ENCODE measurements at places on chromosomes 7 and 10. TPM values are rescaled to one million over a fixed set of nuclear protein-coding genes. Genes with fewer than 3 reads are reported as not detected.

GRCh38 chr10:34612446-34612845, 202.7 kb downstream of the PARD3 start:
- no peak for DNase-seq
- H3K27ac ChIP-seq = no peak overlapping the region
- no peaks in the 10 kb centered on the region for H3K36me3 ChIP-seq

- H3K36me3 ChIP-seq = no peaks in the 10 kb centered on the region
- no peak overlapping the region for H3K4me3 ChIP-seq
- DNase-seq = no peak
- H3K27ac ChIP-seq = no peak overlapping the region
- no peaks in the 10 kb centered on the region for H3K4me1 ChIP-seq
Observed at GRCh38 chr10:28845009-28845682, 167.8 kb downstream of the BAMBI start.

DNA sequence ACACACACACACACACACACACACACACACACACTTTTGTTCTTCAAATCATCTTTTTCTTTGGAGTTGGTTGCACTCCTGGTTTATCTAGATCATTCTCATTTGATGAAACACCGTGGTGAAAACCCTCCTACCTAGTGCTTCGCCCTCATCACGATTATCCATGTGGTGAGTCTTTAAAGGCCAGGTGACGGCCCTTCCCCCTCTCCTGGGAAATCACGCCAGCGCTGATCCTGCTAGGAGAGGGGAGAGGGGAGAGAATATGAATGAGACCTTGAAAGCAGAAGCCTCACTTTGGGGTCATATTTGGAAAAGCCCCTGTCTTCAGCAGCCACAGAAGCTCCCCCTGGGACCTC, 103.9 kb upstream of the LRRC4 start:
- H3K27me3 ChIP-seq = peaks cover 13% of the 10 kb centered on the region
- H3K36me3 ChIP-seq = peaks cover 3% of the 10 kb centered on the region
- peak overlapping the region; percentile 84 for H3K4me3 ChIP-seq

- no peak for DNase-seq
- no peaks in the 10 kb centered on the region for H3K4me1 ChIP-seq
- peaks cover 2% of the 10 kb centered on the region for H3K27me3 ChIP-seq
- H3K36me3 ChIP-seq = no peaks in the 10 kb centered on the region
- H3K4me3 ChIP-seq = no peak overlapping the region
- no peak overlapping the region for H3K27ac ChIP-seq
Observed at GRCh38 chr10:130040817-130041330, 69.8 kb downstream of the C10orf143 start.

DNA sequence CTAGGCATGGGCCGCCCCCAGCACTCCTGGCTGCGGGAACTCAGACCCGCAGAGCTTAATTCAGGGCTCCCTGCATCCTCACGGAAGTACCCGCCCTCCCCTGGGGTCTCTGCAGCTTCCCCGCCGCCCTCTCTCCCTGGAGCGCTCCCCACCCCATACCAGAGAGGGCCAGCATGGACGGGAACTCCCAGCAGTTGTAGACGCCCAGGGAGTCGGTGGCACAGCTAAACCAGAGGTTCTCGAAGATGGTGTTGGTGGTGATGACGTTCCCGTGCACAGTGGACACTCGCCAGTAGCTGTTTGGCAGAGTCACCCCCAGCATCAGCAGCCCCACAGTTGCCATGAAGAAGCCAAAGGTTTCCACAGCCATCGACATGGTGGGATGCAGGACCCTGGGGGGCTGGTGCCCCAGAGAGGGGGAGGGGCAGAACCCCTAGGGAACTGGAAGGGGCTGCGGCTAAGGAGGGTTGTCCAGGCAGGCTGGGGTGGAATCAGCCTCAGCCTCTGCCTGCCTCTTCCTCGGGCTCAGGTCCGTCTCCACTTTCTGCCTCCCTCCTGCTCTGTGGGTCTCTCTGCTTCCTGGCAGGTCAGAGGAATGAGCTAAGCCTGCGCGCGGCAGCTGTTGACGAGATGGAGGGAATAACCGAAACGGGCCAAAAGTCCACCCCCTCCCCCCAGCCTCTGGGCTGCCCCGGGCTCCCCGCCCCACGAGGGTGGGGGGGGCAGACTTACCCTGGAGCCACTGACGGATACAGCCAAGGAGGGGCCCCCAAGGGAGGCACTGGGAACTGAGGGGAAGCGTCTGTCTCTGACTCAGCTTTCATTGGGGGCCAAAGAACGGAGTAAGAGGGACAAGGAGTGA, at the start of gene CLDN15:
CLDN15 (minus strand) TSS at position 597 of the 862 bp plus-strand sequence; CDS start at position 376, 221 bp downstream.
- no peaks in the 10 kb centered on the region for H3K36me3 ChIP-seq
- H3K4me3 ChIP-seq = no peak within 1 kb of the TSS
- no peaks in the 10 kb centered on the region for H3K4me1 ChIP-seq
- DNase-seq = no peak
- H3K27me3 ChIP-seq = no peaks in the 10 kb centered on the region

- peaks cover 15% of the 10 kb centered on the region for H3K36me3 ChIP-seq
- no peaks in the 10 kb centered on the region for H3K27me3 ChIP-seq
- no peak for DNase-seq
- peak overlapping the region; percentile 65 for H3K4me3 ChIP-seq
- peaks cover 21% of the 10 kb centered on the region for H3K4me1 ChIP-seq
Observed at GRCh38 chr10:101858723-101859500, 15.3 kb upstream of the KCNIP2 start.

GRCh38 chr7:130593033-130593432, 75.5 kb downstream of the COPG2 start:
- H3K36me3 ChIP-seq = no peaks in the 10 kb centered on the region
- no peak overlapping the region for H3K27ac ChIP-seq
- DNase-seq = no peak
- H3K4me3 ChIP-seq = no peak overlapping the region
- no peaks in the 10 kb centered on the region for H3K4me1 ChIP-seq

The NYAP1 gene
- not detected for polyA plus RNA-seq

The C7orf57 gene
- polyA plus RNA-seq = 0.31 TPM
